ENCODE measurements at places on chromosomes 4 and X. TPM values are rescaled to one million over a fixed set of nuclear protein-coding genes. Genes with fewer than 3 reads are reported as not detected.

CTAG1B gene
- not detected for total RNA-seq

- H3K4me1 ChIP-seq: peaks cover 2% of the 10 kb centered on the region
- no peak overlapping the region for H3K4me3 ChIP-seq
- no peak for DNase-seq
- H3K27me3 ChIP-seq: no peaks in the 10 kb centered on the region
- no peaks in the 10 kb centered on the region for H3K36me3 ChIP-seq
These were observed 127.7 kb downstream of the COL4A6 start for GRCh38 chrX:108310506-108310905.

GRCh38 chrX:23756165-23756564, 13.1 kb upstream of the ACOT9 start:
- no peak overlapping the region for H3K27ac ChIP-seq
- DNase-seq: no peak
- H3K27me3 ChIP-seq: no peaks in the 10 kb centered on the region

RBMX gene
- 353 TPM for total RNA-seq

GRCh38 chr4:33323393-33323792, 2603.2 kb downstream of the PCDH7 start:
- no peaks in the 10 kb centered on the region for H3K36me3 ChIP-seq
- no peak overlapping the region for H3K4me3 ChIP-seq
- no peak for DNase-seq

- H3K4me1 ChIP-seq: no peaks in the 10 kb centered on the region
- H3K27me3 ChIP-seq: no peaks in the 10 kb centered on the region
- no peaks in the 10 kb centered on the region for H3K36me3 ChIP-seq
- H3K4me3 ChIP-seq: no peak overlapping the region
- H3K27ac ChIP-seq: no peak overlapping the region
- DNase-seq: no peak
These were observed 1225.9 kb downstream of the PCDH18 start for GRCh38 chr4:136306361-136306760.

GRCh38 chr4:94827481-94828110, 69.8 kb downstream of the BMPR1B start:
- H3K27ac ChIP-seq: no peak overlapping the region
- no peak for DNase-seq
- no peak overlapping the region for H3K4me3 ChIP-seq
- H3K36me3 ChIP-seq: no peaks in the 10 kb centered on the region
- H3K27me3 ChIP-seq: peaks cover 5% of the 10 kb centered on the region

PLS3 gene
- total RNA-seq: 74.7 TPM

ADAM29 gene
- not detected for total RNA-seq

KLF8 gene
- 181 TPM for total RNA-seq

- no peak overlapping the region for H3K4me3 ChIP-seq
- H3K27me3 ChIP-seq: no peaks in the 10 kb centered on the region
- H3K4me1 ChIP-seq: no peaks in the 10 kb centered on the region
These were observed 105.9 kb downstream of the DDX60 start for GRCh38 chr4:168212656-168213055.

DNA sequence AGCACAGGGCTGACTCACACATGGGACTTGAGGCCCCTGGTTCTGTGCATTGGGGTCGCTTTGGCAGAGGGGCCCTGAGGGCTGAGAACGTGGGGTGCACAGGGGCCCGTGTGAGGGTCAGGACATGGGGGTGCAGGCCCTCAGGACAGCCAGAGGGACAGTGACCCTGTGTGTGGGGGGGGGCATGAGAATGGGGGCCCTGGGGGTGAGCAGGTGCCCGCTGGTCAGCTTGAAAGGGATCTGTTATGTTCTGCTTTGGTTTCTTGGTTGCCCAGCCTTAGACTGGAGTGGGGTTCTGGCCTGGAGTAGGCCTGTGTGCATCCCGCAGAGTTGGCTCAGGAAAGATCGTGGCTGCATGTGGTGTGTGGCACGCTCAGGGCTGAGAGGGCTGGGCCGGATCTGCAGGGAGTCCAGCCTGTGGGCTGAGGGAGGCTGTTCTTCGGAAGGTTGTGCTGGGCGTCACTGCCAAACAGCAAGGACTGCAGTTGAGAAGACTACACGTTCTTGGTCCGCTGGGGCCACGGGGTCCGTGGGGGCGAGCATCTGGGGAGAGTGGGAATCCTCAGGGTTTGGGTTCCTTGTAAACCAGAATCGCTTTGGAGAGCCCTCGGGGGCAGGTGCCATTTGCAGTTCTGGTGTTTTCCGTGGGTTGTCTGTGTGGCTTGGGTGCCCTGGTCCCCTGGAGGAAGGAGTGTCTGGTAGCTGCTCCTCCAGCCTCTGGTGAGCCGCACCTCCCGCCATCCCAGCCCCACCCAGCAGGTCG, 15.2 kb upstream of the UVSSA start:
- H3K4me3 ChIP-seq: no peak overlapping the region
- H3K4me1 ChIP-seq: peaks cover 31% of the 10 kb centered on the region
- H3K27ac ChIP-seq: no peak overlapping the region
- peak; percentile 61 for DNase-seq
- peaks cover 61% of the 10 kb centered on the region for H3K36me3 ChIP-seq
- no peaks in the 10 kb centered on the region for H3K27me3 ChIP-seq

Data from suprapubic skin (tissue), 4 donors.